Kidney glomerular epithelial cell (primary cell): ENCODE measurements at places on chromosomes 11 and 22.

DNA sequence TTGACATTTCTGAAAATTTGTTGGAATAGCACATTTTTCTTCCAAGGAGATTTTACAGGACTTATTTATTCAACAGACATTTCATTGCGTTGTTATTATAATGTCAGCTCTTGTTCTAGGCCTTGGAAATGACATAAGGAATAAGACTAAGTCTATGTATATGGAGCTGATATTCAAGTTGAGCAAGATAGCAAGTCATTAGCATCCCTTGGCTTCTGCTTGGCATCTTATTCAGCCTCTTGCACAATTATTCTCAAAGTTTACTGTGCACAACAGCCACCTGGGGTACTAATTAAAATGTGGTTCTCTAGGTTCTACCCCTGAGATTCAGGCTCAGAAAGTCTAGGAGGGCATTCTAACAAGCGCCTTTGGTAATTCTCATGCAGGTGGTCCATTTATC lies 304.8 kb upstream of the DDI1 start:
- DNase-seq = no peak

DNA sequence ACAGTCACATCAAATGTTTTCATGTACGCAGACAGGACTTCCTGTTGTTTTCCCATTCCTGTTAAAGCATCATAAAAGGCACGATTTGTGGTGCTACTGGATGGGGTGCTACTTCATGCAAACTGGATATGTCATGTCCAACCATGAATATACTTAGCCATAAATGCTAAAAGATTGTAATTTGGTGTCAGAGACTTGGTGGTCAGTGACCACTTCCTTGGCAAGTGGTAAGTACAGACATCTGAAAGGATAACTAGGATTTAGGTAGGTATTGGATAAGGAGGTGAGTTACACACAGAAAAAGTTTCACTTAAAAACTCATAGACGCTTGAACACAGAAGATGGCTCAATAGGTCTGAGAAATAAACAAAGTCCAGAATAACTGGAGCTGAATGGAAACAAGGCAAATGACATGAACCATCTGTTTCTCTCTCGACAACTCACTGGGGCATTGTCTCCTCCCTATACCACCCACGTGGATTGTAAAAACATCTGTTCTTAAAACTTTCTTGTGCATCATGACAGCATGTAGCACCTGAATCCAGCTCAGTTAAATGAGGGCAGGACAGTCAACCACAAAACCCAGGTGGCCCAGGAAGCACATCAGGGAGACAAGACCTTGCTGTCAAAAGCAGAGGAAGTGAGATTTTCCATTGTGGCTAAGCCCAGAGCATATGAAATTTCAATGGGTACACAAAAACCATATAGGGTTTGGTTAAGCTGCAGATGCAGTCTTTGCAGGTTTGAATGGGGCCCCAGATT lies 22.1 kb upstream of the IGLL5 start:
- no peak for DNase-seq

DNA sequence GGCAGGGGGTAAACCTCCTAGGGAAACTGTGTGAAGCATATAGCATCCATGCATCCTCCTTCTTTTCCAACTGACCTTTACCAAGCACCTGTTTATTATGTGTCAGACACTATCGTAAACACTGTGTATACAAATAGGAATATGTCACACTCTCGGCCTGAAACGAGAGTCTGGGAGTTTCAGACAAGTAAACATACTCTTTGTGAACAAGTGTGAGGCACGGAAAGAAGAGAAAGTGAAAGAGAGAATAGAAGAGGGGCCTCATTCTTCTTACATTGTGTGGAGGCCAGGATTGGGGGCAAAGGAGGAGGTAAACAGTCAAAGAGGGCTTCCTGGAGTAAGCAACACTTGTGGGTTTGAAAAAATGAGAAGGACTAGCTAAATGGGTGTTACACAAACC lies 16.4 kb downstream of the CSNK2A3 start:
- no peak for DNase-seq

DNA sequence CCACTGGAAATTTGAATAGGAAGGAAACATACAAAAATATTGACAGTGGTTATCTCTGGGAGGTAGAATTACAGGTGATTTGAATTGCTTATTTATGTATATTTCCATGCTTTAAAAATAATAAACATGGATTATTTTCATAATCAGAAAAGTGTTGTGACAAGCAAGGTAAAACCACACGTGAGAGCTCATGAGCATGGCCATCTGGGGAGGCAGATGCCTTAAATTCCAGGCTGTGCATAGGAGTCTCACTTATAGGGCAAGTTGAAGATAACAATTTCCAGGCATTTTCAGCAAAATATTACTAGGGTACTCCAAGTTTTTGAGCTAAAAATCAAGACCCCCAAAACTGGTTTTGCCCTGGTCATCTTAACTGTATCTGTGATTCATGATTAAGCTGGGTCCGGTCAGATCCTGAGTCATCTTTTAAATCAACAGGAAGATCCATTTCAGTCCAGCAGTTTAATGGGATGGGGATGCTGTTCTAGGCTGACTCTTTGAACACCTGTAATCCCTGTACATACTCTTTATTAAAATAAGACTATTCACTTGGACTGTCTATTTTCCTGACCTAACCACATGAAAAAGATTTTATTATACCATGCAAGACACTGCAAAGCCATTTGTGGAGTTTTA lies 115.8 kb upstream of the NARS2 start:
- DNase-seq = no peak

- DNase-seq = no peak
These were observed 13.6 kb upstream of the PANX3 start for GRCh38 chr11:124597626-124598025.

GRCh38 chr11:121499405-121499804 lies 46.6 kb upstream of the SORL1-AS1 start:
- no peak for DNase-seq

GRCh38 chr22:49305214-49305965 lies 522.3 kb downstream of the BRD1 start:
- no peak for DNase-seq

DNA sequence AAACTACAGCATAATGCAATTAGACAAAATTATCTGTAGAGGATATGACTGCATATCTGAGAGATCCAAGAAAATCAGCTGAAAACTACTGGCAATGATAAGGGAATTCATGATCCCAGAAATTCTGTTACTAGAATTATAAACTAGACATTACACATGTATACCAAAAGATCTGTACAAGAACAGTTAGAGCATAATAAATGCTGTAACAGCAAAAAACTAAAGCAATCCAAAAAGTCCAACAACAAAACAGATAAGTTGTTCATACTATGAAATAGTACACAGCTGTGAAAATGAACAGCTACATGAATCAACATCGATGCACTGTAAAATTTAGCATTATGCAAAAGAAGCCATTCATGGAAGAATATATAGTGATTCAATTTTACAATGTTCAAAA lies 6.0 kb downstream of the ZNF214 start:
- DNase-seq = no peak

DNA sequence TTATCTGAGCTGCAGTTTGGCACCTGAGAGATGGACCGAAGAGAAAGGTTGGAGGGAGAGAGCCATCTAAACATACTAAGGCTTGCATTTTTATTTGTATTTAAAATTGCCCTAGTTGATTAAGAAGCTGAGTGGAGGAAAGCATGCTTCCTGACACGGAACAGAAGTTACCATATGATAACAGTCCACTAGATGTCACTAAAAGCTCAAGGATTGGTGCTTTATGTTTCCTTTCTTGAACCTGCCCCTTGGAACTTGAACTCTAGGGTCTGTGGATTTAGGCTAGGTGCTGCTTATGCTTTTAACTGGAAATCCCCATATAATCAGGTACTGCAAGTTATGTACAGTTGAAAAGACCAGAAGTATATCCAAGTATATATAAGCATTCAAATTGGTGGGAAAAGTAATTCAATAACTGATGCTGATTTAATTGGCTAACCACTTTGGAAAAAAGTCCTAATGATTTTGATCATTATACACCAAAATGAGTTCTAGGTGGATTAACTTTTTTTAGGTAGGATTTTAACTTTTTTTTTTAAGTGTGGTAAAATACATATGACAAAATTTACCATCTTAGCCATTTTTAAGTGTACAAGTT lies 9.5 kb downstream of the RBMXL2 start:
- peak; percentile 57 for DNase-seq

DNA sequence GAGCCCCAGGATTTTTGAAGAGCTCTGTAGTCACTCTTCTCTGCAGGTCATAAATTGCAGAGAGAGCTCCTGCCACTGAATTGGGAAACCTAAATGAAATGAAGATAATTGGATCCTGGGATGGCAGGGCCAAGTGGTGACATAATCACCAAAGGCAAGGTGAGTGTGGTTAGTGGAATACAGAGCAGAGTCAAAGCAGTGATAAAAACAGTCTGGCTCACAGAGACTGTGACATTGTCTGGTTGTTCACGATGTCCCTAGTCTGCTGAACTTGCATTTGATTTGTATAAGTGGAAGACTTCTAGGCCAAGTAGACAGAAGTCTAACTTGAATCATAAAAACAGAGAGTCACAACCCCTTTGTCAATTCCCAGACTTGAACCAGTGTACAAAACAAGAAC lies 26.8 kb upstream of the SPATA19 start:
- DNase-seq = no peak

DNA sequence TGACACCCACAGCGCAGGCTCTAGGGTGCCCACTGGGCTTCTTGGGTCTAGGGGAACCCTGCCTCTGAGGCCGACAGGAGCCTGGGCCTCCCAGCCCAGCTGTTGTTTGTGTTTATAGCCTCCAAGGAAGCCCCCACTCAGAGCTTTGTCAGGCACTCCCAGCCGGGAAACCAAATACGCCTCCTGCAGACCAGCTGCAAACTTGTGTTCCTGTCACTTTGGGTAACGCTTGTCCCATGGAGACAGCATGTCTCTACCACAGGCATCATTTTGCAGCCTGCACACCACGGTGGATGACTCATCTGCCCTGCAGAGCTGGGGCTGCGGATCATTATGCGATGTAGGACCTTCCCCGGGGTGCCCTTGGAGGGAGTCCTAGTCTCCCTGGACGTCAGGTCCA lies 40.6 kb upstream of the CRYBB3 start:
- no peak for DNase-seq

DNA sequence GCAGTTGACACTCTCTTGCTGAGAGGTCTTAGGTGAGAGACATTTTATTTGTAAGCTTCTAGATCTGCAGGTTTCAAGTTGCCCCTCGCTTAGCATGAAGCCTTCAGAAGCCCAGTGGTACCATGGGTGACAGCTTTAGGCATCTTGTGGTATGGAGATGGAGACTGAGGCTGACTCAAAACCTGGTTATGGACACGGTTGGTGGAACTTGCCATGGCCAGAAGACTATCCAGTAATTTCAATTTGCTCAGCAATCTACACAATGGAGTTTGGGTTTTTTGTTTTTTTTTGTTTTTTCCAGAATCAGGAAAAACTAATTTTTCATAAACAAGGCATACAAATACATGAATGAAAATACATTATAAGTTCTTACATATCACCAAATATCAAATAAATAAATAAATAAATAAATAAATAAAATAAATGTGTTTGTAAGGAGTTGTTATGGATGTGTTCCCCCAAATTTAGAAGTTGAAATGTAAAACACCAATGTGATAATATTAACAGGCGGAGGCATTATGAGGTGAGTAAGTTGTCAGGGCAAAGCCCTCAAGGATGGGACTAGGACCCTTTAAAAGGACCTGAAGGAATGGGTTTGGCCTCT lies 22.6 kb downstream of the ETS1 start:
- no peak for DNase-seq

GRCh38 chr11:3799143-3799542 lies 1.8 kb upstream of the NUP98 start:
- DNase-seq = no peak

- DNase-seq = no peak
These were observed 21.9 kb downstream of the HSPA8 start for GRCh38 chr11:123040111-123040432.

- DNase-seq = no peak
These were observed 98.4 kb downstream of the ZNF280B start for GRCh38 chr22:22410121-22410520.

GRCh38 chr22:47204002-47204979 lies 441.8 kb downstream of the TBC1D22A start:
- DNase-seq = no peak

DNA sequence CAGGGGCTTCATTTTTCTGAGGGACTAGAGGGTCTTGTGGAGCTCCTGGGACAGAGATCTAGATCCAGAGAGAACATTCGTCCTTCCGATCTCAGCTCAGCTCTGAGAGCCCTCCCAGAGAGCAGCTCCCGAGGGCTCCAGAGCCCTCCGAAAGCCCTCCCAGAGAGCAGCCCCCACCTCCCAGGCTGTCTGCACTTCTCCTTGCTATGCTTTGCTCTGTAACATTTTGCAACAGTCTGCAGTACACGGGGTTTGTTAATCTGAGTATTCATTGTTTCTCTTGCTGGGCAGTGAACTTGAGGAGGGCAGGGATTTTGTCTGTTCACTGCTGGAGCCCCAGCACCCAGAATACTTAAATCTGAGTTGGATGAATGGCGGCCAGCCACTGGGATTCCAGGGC lies 2.6 kb downstream of the GGA1 start:
- DNase-seq = no peak

- DNase-seq = no peak
These were observed 38.1 kb downstream of the PARVA start for GRCh38 chr11:12415342-12415966.

DNA sequence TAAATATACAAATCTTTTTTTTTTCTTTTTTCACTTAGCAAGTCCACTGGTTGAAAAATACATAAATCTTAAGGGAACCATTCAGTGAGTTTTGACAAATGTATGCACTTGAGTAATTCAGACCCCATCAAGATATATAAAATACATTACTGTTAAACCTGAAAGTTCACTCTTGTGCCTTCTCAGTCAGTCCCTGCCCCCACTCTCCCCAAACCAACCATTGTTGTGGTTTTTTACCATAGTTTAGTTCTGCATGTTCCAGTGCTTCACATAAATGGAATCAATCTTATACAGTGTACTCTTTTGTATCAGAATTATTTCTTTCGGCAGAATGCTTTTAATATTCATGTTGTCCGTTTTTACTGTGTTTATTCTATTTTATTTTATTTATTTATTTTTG lies 26.1 kb downstream of the RNF214 start:
- DNase-seq = no peak

GRCh38 chr22:22395245-22395644 lies 113.3 kb downstream of the ZNF280B start:
- no peak for DNase-seq

- peak; percentile 5 for DNase-seq
These were observed 308.7 kb downstream of the DCDC1 start for GRCh38 chr11:31060880-31061279.

GRCh38 chr22:20298803-20299745 lies 20.8 kb downstream of the DGCR6L start:
- peak; percentile 56 for DNase-seq

DNA sequence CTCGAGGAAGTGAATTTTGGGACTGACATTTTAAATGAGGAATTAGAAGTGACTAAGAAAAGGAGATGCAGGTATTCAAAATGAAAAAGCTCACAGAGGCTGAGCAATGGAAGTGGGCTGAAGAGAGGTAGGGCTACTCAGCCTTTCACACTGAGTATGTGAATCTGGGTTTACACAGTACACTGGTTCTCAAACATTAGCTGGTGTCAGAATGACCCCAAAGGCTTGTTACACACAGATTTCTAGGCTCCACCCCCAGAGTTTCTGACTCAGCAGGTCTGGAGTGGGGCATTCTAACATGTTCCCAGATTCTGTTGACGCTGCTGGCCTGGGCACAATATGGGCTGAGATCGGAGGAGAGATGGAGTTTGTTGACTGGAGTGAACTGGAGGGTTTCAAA lies 32.8 kb downstream of the CADM1 start:
- DNase-seq = no peak

GRCh38 chr11:65141896-65142494 lies 7.7 kb upstream of the SYVN1 start:
- no peak for DNase-seq
